ENCODE measurements at places on chromosomes 13 and 19. TPM values are rescaled to one million over a fixed set of nuclear protein-coding genes. Genes with fewer than 3 reads are reported as not detected.

KLK15 gene
- total RNA-seq: not detected

RNU6-9 gene
- total RNA-seq: not detected

LRP3 gene
- total RNA-seq: not detected

NECTIN2 gene
- 1.4 TPM for total RNA-seq

CGB8 gene
- not detected for total RNA-seq

MEIS3 gene
- total RNA-seq: 0.54 TPM

ZNF578 gene
- 0.91 TPM for total RNA-seq

PLPPR3 gene
- total RNA-seq: 0.26 TPM

SLC27A5 gene
- total RNA-seq: 14.6 TPM

LATS2 gene
- 4.2 TPM for total RNA-seq

MIA gene
- total RNA-seq: 1.5 TPM

TEX101 gene
- not detected for total RNA-seq

PLEKHF1 gene
- 34.5 TPM for total RNA-seq

TEX29 gene
- total RNA-seq: 0.36 TPM

TPGS1 gene
- total RNA-seq: 22.2 TPM

IL11 gene
- 0.96 TPM for total RNA-seq

AKT1S1 gene
- total RNA-seq: 21.4 TPM
